ENCODE measurements at places on chromosomes 12 and 14.

DNA sequence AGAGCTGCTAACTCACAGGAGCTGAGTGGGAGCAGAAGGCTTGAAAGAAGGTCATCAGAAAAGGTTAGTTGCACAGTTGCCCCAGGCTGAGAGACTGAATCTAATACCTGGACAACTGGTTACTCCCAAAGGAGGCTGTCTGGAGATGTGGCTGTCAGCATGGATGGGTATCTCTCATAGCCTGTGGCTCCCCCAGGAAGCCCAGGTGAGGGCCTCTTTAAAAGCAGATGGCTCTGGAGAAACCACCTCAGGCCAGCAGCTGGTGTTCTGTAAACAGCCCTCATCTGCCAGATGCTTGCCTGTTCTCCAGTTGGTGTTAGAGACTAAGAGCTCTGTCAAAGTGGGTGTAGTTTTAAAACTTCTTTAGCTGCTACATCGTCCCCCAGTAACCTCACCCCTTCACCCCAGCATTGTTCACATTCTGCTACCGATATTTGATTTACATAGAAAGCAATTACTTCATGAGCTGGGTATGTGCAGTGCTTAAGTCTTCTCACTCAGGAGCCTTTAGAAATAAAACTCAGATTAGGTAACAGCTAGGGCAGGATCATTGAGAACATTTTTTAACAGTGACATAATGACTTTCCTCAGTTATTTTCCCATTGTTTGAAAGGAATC lies 25.8 kb downstream of the DACT1 start:
- no peak overlapping the region for H3K27ac ChIP-seq
- no peak for DNase-seq
- no peaks in the 10 kb centered on the region for H3K36me3 ChIP-seq
- no peak overlapping the region for H3K4me3 ChIP-seq
- H3K4me1 ChIP-seq, result no peaks in the 10 kb centered on the region
- H3K27me3 ChIP-seq, result no peaks in the 10 kb centered on the region

DNA sequence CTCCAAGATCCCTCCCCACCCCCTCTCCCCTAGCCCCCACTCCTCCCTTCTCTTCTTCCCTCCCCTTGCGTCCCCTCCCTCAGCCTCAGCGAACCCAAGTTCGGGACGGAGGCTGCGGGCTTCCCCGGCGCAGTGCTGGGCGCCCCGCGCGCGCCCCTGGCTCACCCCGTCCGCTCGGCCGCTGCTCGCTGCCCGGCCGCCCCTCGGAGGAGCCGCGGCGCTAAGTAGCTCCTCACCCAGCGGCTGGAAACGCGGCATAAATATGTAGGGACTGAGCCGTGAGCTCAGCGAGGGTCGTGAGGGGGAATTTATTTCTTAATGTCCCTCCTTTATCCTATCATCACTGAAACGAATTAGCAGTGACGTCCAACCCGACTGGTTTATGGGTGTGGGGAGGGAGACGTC lies at the start of gene NOS1:
TSS of gene NOS1 (minus strand) at position 280 of the 405 bp plus-strand sequence. CDS start 30,557 bp downstream, outside the sequence.
- no peak within 1 kb of the TSS for H3K27ac ChIP-seq
- H3K4me3 ChIP-seq, result peak within 1 kb of the TSS; percentile 98
- no peaks in the 10 kb centered on the region for H3K4me1 ChIP-seq
- H3K27me3 ChIP-seq, result peaks cover 32% of the 10 kb centered on the region
- H3K36me3 ChIP-seq, result no peaks in the 10 kb centered on the region

GRCh38 chr14:68777644-68778043 lies 15.2 kb downstream of the ZFP36L1 start:
- no peaks in the 10 kb centered on the region for H3K4me1 ChIP-seq
- no peak for DNase-seq
- H3K27ac ChIP-seq, result no peak overlapping the region
- H3K27me3 ChIP-seq, result no peaks in the 10 kb centered on the region
- H3K4me3 ChIP-seq, result no peak overlapping the region
- no peaks in the 10 kb centered on the region for H3K36me3 ChIP-seq

- DNase-seq, result no peak
- H3K36me3 ChIP-seq, result no peaks in the 10 kb centered on the region
- H3K4me1 ChIP-seq, result no peaks in the 10 kb centered on the region
- H3K27me3 ChIP-seq, result no peaks in the 10 kb centered on the region
- H3K27ac ChIP-seq, result no peak overlapping the region
Observed at GRCh38 chr14:33508126-33509062, 442.5 kb downstream of the EGLN3 start.

- H3K27me3 ChIP-seq, result no peaks in the 10 kb centered on the region
- H3K36me3 ChIP-seq, result no peaks in the 10 kb centered on the region
- H3K4me1 ChIP-seq, result no peaks in the 10 kb centered on the region
Observed at GRCh38 chr14:91138511-91139359, 24.9 kb downstream of the DGLUCY start.

GRCh38 chr12:117481470-117481869 lies 120.0 kb upstream of the NOS1 start:
- no peaks in the 10 kb centered on the region for H3K36me3 ChIP-seq
- H3K27me3 ChIP-seq, result no peaks in the 10 kb centered on the region
- H3K4me3 ChIP-seq, result no peak overlapping the region
- H3K27ac ChIP-seq, result no peak overlapping the region

GRCh38 chr14:74065746-74066575 lies 18.3 kb downstream of the ALDH6A1 start:
- H3K36me3 ChIP-seq, result peaks cover 8% of the 10 kb centered on the region
- no peak overlapping the region for H3K4me3 ChIP-seq
- no peak for DNase-seq
- no peak overlapping the region for H3K27ac ChIP-seq
- no peaks in the 10 kb centered on the region for H3K4me1 ChIP-seq

Data from iPS DF 6.9 (cell line).